ENCODE measurements at places on chromosomes 7 and 10.

DNA sequence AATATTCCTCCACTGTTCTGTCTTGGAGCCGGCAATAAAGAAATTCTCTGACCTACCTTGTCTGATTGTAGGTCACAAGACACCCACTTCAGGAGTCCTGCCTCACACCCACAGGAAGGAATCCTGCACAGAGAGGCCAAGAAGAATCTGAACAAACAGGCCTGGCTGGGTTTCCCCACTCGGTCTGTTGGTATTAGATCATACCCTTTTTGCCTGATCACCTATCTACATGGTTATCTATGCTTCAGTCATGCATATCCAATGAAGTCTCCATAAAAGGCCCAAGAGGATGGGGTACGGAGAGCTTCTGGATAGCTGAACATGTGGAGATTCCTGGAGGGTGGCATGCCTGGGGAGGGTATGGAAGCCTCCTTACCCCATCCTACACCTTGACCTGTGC, 12.3 kb downstream of the OGDH start:
- H3K36me3 ChIP-seq = no peaks in the 10 kb centered on the region
- no peaks in the 10 kb centered on the region for H3K27me3 ChIP-seq
- H3K27ac ChIP-seq = peak overlapping the region; percentile 61

DNA sequence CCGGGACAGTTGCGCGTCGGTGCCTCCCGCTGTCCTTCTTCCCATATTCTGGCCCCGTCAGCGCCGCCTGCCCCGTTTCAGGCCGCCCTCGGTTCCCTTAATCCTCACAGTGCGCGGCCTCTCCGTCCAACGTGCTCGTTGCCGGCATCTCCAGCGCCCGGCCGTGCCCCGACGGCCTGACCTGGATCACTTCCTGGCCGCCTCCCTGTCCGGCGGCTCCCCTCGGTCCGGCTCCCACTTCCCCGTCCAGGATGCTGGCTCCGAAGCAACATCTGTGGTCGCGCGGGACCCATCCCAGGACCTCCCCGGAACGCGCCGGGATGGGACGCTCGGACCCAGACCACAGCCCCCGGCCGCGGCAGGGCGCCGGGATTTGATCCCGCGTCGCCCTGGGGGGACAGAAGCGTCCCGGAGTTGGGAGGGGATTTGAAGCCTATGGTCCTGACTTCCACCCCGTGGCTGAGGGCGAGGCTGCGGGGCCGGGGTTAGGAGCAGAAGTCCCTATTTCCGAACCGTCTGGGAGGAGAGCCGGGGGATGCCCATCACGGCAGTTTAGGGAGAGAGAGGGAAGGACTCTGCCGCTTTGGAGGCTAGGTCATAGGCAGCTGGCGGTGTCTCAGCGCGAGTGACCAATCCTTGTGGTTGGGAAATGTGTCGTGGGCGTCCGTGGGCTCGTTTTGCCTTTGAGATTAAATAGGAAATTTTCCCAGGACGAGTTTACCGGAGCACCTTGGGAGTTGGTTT, 53.8 kb downstream of the KCTD7 start:
- peak; percentile 5 for DNase-seq
- no peaks in the 10 kb centered on the region for H3K27me3 ChIP-seq
- H3K4me3 ChIP-seq = peak overlapping the region; percentile 95
- no peaks in the 10 kb centered on the region for H3K36me3 ChIP-seq
- peaks cover 47% of the 10 kb centered on the region for H3K4me1 ChIP-seq
- peak overlapping the region; percentile 98 for H3K27ac ChIP-seq

GRCh38 chr10:26725837-26726727, 28.6 kb downstream of the PDSS1 start:
- peaks cover 61% of the 10 kb centered on the region for H3K36me3 ChIP-seq
- H3K27ac ChIP-seq = no peak overlapping the region
- DNase-seq = peak; percentile 20
- H3K4me3 ChIP-seq = no peak overlapping the region
- H3K27me3 ChIP-seq = no peaks in the 10 kb centered on the region
- peaks cover 15% of the 10 kb centered on the region for H3K4me1 ChIP-seq

DNA sequence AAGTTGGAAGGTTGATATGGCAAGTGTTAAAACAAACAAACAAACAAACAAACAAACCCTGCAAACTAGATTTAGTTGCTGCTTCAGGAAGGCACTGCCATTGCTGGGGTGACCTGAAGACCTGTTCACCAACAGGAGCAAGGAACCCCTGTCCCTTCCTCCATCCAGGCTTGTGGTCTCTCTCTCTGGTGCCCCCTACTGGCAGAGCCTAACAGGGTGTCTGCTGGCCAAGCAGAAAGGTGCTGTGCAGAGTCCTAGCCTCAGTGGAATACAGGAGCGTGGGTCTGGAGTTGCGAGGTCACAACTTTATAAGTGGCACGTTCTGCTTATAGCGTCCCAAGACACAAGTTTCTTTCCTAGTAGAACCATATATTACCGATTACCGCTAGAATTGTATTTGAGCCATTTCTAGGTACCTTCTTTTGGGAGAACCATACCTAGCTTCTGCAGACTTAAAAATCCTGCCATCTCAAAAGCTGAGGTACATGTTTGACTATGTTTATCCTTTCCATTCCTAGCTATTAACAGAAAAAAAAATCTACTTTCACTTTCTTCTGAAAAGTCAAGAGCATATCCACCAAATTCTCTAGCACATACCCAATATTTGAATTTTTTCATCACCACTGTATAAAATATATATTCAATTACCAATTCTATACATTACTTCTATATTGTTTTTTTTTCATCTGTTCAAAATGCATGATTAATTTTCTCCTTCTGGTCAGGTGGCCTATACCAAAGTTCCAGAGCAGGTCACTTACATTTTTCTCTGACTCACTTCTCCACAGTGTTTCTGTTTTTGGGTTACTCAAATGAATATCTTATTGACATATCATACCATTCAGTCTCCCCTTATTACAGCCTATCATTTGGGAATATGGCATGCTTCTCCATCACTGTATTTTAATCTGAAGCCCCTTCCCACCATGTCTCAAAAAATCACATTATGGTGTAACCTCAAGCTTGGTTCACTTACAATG, 29.1 kb upstream of the CALD1 start:
- peaks cover 2% of the 10 kb centered on the region for H3K4me1 ChIP-seq
- peaks cover 3% of the 10 kb centered on the region for H3K36me3 ChIP-seq
- no peak overlapping the region for H3K4me3 ChIP-seq

- H3K27ac ChIP-seq = peak overlapping the region; percentile 93
- H3K27me3 ChIP-seq = peaks cover 4% of the 10 kb centered on the region
- peak overlapping the region; percentile 95 for H3K4me3 ChIP-seq
- no peak for DNase-seq
Measured at GRCh38 chr10:7409732-7410168, 1.1 kb downstream of the SFMBT2 start.

DNA sequence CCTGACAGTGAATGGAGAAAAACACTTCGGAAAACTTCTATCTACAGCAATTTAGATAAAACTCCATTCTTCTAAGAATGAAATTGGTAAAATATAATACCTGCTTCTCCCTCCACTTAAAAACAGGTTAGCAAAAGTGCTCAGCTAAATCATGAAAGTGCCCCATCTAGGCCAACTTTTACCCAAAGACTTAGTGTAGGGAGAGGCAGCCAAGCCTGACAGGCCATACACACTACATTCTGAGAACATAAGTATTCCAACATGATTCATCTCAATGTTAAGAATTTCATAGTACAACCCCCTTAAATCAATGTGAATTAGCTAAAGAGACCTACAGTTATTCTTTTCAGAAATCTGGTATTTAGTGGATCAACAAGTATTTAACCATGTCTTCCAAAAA, 7.2 kb downstream of the FAM3C start:
- DNase-seq = no peak
- H3K4me1 ChIP-seq = peaks cover 91% of the 10 kb centered on the region
- no peak overlapping the region for H3K4me3 ChIP-seq
- H3K27ac ChIP-seq = peak overlapping the region; percentile 47
- H3K27me3 ChIP-seq = no peaks in the 10 kb centered on the region

GRCh38 chr7:88278881-88279280, 27.8 kb downstream of the STEAP4 start:
- H3K27me3 ChIP-seq = no peaks in the 10 kb centered on the region
- H3K4me1 ChIP-seq = no peaks in the 10 kb centered on the region
- no peaks in the 10 kb centered on the region for H3K36me3 ChIP-seq
- H3K27ac ChIP-seq = no peak overlapping the region
- no peak overlapping the region for H3K4me3 ChIP-seq

DNA sequence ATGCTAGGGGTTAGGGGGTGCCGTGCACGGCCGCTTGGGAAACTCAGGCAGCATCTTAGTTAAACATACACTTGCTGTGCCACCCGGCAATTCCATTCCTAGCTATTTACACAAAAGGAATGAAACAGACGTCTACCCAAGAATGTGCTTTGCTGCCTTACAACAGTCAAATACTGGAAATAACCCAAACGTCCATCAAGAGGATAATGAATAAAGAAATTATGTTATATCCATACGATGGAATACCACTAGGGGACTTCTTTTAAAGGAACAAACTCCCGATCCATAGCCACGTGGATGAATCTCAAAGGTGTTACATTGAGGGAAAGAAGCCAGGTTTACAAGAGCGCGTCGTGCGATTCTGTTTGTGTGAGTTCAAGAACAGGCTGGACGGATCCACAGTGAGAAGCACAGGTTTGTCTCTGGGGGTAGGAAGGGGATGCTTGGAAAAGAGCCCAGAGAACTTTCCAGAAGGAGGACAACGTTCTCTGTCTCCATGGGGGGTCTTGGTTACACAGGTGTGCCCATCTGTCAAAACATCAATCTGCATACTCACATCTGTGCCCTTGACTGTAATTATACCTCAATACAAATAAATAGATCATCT, 41.8 kb downstream of the STK32C start:
- no peaks in the 10 kb centered on the region for H3K36me3 ChIP-seq
- no peak overlapping the region for H3K27ac ChIP-seq
- peaks cover 13% of the 10 kb centered on the region for H3K4me1 ChIP-seq

DNA sequence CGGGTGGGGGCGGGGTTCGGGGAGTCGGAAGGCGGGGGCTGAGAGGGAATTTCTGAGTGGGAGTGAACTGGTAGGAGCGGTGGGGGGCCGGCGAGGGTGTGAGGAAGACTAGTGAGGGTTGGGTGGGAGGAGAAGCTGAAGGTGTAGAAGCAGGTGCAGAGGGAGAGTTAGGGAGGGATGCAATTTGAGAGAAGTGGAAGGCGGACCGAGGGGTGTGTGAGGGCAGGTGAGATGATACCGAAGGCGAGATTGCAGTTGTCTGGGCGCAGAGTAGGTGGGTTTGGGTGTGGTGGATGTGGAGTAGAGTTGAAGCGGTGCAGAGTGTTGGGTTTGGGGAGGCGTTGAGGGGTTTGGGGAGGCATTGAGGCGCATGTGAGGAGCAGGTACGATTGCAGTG, 643 bp downstream of the KAT6B start:
- no peaks in the 10 kb centered on the region for H3K27me3 ChIP-seq
- peak overlapping the region; percentile 97 for H3K27ac ChIP-seq
- H3K36me3 ChIP-seq = no peaks in the 10 kb centered on the region

GRCh38 chr7:148403466-148403993, 187.0 kb upstream of the C7orf33 start:
- H3K36me3 ChIP-seq = no peaks in the 10 kb centered on the region
- no peak overlapping the region for H3K4me3 ChIP-seq
- H3K4me1 ChIP-seq = no peaks in the 10 kb centered on the region
- DNase-seq = no peak
- H3K27ac ChIP-seq = no peak overlapping the region

- peaks cover 21% of the 10 kb centered on the region for H3K4me1 ChIP-seq
- no peaks in the 10 kb centered on the region for H3K27me3 ChIP-seq
- peak overlapping the region; percentile 49 for H3K27ac ChIP-seq
- H3K36me3 ChIP-seq = no peaks in the 10 kb centered on the region
- H3K4me3 ChIP-seq = peak overlapping the region; percentile 52
- peak; percentile 40 for DNase-seq
Measured at GRCh38 chr7:30330134-30331111, 46.0 kb downstream of the ZNRF2 start.

- no peak overlapping the region for H3K4me3 ChIP-seq
- no peaks in the 10 kb centered on the region for H3K27me3 ChIP-seq
- H3K27ac ChIP-seq = no peak overlapping the region
- H3K36me3 ChIP-seq = no peaks in the 10 kb centered on the region
- no peaks in the 10 kb centered on the region for H3K4me1 ChIP-seq
- no peak for DNase-seq
Measured at GRCh38 chr10:97548828-97549455, 23.6 kb upstream of the ANKRD2 start.

GRCh38 chr7:73844848-73845460, 2.6 kb upstream of the METTL27 start:
- no peaks in the 10 kb centered on the region for H3K36me3 ChIP-seq
- no peak overlapping the region for H3K4me3 ChIP-seq
- peaks cover 24% of the 10 kb centered on the region for H3K4me1 ChIP-seq
- no peak overlapping the region for H3K27ac ChIP-seq
- no peak for DNase-seq
- no peaks in the 10 kb centered on the region for H3K27me3 ChIP-seq

GRCh38 chr7:120334475-120334874, 61.5 kb downstream of the KCND2 start:
- no peaks in the 10 kb centered on the region for H3K4me1 ChIP-seq
- H3K27ac ChIP-seq = no peak overlapping the region
- H3K27me3 ChIP-seq = no peaks in the 10 kb centered on the region
- no peaks in the 10 kb centered on the region for H3K36me3 ChIP-seq
- H3K4me3 ChIP-seq = no peak overlapping the region

DNA sequence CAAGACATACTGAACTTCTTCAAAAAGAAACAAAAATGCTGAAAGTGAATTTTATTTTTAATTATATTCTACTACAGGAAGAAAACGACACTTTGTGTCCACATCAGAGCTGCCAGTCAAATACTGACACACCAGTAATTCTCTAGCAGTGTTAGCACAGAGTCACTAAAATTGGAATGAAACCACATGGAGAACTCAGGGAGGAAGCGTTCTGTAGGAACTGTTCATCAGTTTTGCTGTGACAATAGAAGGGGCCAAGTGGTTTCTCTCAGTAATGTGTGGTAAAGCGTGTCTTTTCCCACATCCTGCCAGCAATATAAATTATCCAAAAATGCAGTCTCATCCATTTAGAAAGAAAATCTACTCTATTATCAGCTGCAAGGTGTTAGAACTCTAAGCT, 683.3 kb downstream of the GRM8 start:
- H3K4me1 ChIP-seq = no peaks in the 10 kb centered on the region
- no peaks in the 10 kb centered on the region for H3K27me3 ChIP-seq
- no peak for DNase-seq
- no peak overlapping the region for H3K4me3 ChIP-seq

DNA sequence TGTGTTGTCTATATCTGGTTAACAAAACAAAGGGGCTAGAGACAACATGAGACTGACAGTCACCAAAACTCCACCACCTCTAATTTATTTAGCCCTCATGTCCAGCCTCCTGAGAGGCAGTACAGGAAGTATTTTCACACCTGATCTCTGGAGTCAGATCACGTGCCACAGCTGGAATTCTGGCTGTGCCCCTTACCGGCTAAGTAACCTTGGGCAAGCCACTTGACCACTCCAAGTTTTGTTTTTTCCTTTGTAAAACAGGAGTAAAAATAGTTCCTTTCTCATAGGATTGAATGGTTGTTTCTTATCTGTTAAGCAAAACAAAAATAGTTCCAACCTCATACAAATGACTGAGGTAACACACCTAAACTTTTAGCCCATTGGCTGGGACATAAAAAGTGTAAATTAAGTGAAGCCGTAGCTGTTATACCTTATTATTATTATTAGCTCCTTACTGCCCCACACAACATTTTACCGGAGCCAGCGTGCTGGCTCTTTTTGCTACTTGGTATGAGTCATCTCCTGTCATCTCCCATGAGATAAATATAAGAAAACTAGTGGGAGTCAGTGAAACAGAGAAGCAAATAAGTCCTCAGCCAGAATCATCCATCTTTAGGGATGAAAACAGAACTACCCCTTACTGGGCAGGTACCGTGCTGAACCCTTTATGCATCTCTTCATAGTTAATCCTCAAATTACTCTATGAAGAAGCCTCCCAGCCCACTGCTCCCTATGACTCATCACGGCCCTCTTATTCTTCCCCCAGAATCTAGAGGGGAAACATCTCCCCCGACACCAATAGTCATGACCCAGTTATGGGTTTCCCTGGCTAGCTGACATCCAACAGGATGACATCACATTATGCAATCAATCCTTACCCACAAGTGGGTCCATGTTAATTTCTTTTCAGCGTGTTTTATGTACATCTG, 44.9 kb downstream of the PPP1R3C start:
- DNase-seq = no peak
